ENCODE measurements at places on chromosomes 6 and 20. TPM values are rescaled to one million over a fixed set of nuclear protein-coding genes. Genes with fewer than 3 reads are reported as not detected.
A peak's percentile ranks its signal among the peaks of the same experiment; 100 is the strongest.

The AVP gene
- total RNA-seq = not detected

The CALHM4 gene
- not detected for total RNA-seq

DNA sequence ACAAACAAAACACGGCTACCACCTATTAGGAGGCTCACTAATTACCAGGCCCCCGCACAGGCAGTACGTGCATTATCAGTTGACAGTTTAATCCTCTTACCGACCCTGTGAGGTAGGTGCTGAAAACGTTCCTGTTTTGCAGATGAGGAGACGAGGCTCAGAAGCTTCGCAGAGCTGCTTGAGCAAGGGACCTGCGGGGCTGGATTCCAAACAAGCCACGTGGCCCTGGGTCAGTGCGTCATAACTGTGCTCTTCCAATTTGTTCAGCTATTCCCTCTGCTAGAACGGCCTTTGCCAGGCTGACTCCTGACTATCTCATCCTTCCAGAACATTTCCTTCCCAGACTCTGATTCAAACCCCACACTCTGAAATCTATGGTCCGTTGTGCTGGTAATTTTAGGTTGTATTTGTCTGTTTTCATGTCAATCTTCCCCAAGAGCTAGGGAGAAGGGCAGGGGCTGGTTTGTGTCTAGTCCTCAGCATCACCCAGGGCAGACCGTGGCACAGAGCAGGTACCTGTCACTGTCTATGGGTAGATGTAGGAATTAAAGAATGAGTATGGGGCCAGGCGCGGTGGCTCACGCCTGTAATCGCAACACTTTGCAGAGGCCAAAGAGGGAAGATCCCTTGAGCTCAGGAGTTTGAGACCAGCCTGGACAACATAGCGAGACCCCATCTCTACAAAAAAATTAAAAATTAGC, 28.8 kb upstream of the TLDC2 start:
- DNase-seq = peak; percentile 75

GRCh38 chr6:127851197-127851596, 49.7 kb downstream of the THEMIS start:
- no peak for DNase-seq

GRCh38 chr6:110566346-110567125, 90.1 kb upstream of the SLC22A16 start:
- peak; percentile 68 for DNase-seq

DNA sequence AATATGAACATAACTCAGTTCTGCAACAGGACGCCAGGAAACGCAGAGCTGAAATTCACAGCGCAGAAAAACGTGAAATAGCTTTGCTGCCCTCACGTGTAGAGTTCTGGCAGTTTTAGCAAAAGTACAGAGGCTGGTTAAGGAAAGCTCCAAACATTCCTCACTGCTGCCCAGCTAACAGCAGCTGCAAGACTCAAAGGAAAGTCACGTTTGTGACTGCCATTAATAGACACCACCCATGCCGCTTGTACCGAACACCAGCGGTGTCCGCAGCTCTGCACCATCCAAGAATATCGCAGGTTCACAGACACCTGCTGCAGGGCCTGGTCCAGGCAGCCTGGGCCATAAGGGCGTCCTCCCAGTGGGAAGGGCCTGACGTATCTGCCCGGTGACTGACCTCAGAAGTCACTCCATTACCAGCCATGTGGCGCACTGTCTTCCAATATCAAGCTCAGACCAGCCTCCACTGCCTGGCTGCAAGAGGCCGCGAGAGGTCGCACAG, 61.4 kb downstream of the WDR27 start:
- DNase-seq = no peak

DNA sequence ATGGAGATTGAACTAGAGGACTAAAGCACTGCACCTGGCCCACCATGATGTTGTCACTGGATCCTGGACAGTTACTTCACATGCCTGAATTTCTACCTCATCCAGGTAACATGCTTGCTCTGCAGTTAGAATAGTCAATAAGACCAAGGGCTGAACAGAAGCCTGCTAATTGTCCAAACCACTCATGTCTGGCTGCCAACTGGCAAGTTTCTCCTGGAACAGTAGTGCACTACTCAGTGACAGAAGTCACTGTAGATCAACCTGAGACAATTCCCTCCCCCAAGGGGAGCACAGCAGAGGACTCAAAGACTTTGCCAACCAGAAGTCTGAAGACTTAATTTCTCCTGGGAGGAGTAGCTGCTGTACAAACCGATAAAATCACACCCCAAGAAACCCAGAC, 454.6 kb upstream of the MARCKS start:
- no peak for DNase-seq

DNA sequence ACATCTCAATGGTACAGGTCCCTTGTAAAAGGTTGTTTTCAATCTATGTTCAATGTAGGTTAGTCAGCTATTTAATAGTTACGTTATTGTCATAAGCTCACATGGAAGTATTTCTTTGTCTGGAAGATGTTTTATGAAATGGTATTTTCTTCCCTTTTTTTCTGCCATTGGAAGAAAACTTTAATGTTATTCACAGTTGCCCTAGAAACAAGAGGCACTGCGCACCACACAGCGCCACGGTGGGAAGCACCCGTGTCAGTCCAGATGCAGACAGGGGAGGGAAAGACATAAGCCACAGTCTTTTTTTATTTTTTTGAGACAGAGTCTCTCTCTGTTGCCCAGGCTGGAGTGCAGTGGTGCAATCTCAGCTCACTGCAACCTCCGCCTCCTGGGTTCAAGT, 82.1 kb downstream of the GCNT2 start:
- no peak for DNase-seq

The PTCHD4 gene
- total RNA-seq = not detected

GRCh38 chr20:38776363-38776762, 28.1 kb downstream of the ACTR5 start:
- DNase-seq = no peak

- no peak for DNase-seq
Observed at GRCh38 chr6:6883011-6883410, 224.8 kb upstream of the RREB1 start.

The FOXP4 gene
- 36.5 TPM for total RNA-seq

The CNBD2 gene
- 17.9 TPM for total RNA-seq

DNA sequence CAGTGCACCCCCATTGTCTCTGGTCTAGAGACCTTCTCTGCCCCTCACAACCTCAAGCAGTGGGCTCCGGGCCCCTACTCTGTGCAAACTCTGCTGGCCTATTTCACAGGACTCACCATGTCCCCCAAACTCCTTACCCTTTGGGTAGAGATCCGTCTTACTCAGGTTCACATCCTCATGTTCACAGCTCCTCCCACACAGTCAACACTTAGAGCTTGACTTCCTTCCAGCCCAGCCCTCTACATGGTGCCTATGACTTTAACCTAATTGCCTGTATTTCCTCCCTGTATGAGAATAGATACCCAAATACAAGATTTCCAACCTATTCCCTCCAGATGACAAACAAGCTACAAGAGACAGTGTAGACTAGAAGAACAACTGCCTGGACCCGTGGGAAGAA, 528.6 kb upstream of the JARID2 start:
- no peak for DNase-seq

- no peak for DNase-seq
Observed at GRCh38 chr20:22675341-22675740, 91.0 kb upstream of the FOXA2 start.

The HLA-DQA1 gene
- total RNA-seq = 1.5 TPM

- DNase-seq = no peak
Observed at GRCh38 chr20:58568126-58568482, 52.9 kb upstream of the APCDD1L start.

DNA sequence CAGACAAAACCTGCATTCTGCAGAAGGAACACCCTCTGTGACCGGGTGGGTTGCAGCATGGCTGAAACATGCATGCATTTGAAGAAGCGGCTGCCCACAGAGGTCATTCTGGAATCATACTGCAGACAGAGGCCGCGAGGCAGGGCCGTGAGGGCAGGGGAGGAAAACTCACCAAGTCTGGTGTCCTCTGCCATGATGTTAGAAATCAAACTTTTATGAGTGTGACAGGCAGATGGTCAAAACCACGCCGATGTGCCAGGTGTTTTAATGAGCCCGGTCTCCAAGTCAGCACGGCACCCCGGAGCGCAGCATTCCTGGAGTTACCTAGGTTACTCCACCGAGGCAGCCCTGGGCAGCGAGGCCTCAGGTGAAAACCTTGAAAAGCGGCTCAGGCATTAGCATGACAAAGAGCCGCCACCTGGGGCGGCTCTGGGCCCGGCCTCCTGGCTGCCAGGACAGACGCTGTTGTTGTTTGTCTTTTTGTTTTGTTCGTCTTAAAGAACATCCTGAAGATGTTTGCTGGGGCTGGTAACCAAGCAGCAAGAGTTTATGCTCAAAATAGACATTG, 255.6 kb downstream of the ERMARD start:
- DNase-seq = no peak

The PAK5 gene
- total RNA-seq = not detected

DNA sequence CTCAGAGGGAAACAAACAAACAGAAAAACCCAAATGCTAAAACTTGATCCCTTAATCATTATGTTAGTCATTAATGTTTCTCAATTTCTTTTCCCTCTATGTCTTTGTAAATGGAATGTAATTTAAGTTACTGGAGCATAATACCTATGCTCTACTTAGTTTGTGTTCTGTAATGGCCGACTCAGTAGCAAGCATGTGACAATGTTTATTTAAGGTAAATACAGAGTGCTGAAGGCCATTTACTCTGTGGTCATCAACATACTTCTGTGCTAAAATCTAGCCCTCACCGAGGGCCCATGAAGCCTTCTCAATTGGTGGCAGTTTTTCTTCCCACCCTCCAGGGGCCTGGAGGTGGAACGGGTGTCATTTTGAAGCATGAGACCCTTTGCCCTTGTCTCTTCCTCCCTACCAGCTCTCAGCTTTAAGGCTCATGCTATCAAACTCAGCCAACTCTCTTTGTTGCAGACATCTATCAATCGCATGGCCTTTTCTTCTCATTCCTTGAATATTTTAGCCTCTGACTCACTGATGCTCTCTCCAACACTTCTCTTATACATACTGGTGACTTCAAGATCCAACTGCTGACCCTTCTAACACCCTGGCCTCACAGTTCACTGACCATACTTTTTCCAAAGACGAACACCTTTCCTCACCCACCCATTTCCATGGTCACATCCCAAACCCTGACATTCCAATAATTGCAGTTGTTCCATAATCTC, 48.2 kb downstream of the STX7 start:
- DNase-seq = no peak

DNA sequence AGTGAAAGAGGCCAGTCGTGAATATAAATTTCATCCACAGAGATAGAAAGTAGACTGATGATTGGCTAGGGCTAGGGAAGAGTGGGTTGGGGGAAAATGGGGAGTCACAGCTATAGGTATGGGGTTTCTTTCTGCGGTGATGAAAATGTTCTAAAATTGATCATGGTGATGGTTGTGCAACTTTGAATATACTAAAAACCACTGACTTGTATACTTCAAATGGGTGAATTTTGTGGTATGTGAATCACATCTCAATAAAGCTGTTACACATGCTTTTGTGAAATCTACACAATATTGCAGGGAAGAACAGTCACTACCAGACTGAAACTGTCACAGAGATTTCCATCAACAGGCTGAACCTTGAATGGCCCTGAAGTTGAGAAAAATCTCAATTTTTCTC, 61.5 kb downstream of the LYRM4 start:
- DNase-seq = no peak

GRCh38 chr20:17589161-17589834, 19.4 kb downstream of the DSTN start:
- no peak for DNase-seq

GRCh38 chr20:23546435-23547144, 21.7 kb downstream of the CST9L start:
- no peak for DNase-seq

- DNase-seq = no peak
Observed at GRCh38 chr20:4082406-4083097, 67.2 kb upstream of the RNF24 start.

DNA sequence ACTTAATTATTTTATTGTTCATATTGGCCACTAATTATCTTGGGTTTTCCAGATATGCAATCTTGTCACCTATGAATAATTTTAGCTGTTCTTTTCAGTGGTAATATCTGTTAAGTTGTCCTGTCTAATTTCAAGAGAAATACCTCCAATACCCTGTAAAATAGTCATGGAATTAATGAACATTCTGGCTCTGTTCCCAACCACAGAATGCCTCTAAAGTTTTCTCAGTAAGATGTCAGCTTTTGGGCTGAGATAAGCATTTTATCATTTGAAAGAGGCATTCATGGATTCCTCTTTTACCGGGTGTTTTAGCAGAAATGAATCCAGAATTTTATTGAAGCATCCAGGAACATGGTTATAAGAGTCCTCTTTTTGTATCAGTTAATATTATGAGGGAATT, 109.3 kb downstream of the WDR27 start:
- no peak for DNase-seq

The KCNK17 gene
- total RNA-seq = 2.1 TPM

- DNase-seq = peak; percentile 60
Observed at GRCh38 chr6:378090-378957, 13.2 kb upstream of the IRF4 start.

The GABRR1 gene
- not detected for total RNA-seq

The TTLL9 gene
- total RNA-seq = 1.7 TPM

- no peak for DNase-seq
Observed at GRCh38 chr6:111662794-111663593, 57.3 kb upstream of the TRAF3IP2 start.

DNA sequence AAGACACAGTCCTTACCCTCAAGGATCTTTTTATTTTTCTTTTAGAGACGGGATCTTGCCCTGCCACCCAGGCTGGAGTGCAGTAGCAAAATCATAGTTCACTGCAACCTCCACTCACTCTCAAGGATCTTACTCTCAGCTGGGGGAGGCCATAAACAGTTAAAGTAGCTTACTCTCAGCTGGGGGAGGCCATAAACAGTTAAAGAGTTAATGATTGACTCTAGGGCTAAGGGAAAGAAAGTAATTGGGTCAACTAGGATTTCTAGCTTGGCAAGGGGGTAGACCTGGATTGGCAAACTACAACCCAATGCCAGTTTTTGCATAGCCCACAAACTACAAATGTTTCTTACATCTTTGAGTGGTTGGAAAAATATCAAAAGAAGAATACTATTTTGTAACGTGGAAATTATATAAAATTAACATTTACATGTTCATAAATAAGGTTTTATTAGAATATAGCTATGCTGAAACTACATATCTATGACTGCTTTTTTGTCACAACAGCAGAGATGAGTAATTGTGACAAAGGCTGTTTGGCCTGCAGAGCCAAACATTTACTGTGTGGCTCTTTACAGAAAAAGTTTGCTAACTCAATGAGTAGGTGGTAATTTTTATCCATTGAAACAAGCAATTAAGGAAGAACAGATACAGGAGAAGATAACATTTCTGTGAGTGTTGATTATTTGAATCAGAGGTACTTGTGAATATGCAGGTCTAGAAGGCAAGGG, 46.4 kb downstream of the PTPRA start:
- no peak for DNase-seq

GRCh38 chr6:91611190-91611589, 1024.3 kb upstream of the MAP3K7 start:
- no peak for DNase-seq

- DNase-seq = no peak
Observed at GRCh38 chr6:111173341-111173740, 86.0 kb downstream of the SLC16A10 start.

Measured in Peyer's patch (tissue), 4 donors.